ENCODE measurements at places on chromosomes 11 and 22.

DNA sequence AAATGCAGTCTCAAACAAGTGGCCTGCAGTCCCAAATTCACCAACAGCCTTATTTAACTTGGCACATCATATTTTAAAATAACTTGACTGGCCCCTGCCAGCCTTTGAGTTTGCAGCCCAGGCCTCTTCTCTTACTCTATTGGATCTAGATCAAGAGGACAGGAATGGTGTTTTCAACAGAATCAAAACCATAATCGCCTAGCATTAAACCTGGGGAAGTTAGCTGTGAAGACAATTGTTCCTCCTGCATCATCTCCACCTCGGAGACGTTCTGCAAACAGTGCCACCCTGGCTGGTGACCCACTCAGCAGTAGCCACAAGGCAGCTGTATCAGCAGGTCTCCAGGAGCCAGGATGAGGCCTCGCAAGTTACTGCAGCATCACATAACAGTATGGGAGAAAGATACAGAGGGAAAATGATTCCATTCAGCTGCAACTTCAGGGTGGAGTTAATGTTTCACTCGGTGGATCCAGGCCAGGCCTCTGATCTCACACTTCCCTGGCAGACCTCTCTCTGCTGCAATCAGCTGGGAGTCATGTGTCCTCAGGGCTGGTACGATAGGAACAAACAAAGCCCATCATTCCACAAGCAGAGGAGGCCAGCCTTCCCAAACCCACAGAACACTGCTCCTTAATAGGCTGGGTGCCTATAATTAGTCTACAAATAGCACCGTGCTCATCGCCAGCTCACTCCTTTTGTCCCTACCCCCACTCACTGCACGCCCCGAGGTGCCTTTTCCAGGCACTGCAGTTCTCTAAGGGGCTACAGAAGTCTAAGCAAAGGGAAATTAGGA, 18.6 kb upstream of the SCN2B start:
- DNase-seq, result peak; percentile 65

GRCh38 chr11:26827567-26828081, 105.8 kb upstream of the SLC5A12 start:
- DNase-seq, result no peak

- DNase-seq, result no peak
Measured at GRCh38 chr11:94521684-94522083, 9.4 kb downstream of the C11orf97 start.

DNA sequence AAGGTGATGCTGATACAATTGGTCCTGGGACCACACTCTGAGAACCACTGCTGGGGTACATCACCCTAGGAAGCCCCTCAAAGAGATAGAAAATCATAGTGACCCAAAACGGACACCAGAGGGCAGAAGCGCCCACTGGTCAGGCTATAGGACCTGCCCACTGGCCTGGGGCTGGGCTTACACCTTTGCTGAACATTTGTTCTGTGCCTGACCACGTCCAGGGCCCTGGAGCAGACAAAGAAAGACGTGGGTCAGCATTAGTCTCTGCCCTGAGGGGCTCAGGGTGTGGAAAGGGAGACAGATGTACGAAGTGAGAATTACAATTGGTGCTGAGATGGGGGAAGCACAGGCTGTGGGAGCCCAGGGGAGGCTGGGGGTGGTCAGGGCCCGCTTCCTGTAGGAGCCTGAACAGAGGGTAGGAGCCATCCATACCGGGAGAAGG, 14.4 kb upstream of the SERPINH1 start:
- DNase-seq, result no peak

- no peak for DNase-seq
Measured at GRCh38 chr22:36671404-36671803, 32.1 kb downstream of the CACNG2 start.

- DNase-seq, result no peak
Measured at GRCh38 chr11:61959678-61960077, 7.8 kb downstream of the FTH1 start.

GRCh38 chr11:12729941-12730340, 55.7 kb downstream of the TEAD1 start:
- DNase-seq, result no peak

GRCh38 chr22:44369293-44369661, 56.5 kb upstream of the SHISAL1 start:
- DNase-seq, result no peak

DNA sequence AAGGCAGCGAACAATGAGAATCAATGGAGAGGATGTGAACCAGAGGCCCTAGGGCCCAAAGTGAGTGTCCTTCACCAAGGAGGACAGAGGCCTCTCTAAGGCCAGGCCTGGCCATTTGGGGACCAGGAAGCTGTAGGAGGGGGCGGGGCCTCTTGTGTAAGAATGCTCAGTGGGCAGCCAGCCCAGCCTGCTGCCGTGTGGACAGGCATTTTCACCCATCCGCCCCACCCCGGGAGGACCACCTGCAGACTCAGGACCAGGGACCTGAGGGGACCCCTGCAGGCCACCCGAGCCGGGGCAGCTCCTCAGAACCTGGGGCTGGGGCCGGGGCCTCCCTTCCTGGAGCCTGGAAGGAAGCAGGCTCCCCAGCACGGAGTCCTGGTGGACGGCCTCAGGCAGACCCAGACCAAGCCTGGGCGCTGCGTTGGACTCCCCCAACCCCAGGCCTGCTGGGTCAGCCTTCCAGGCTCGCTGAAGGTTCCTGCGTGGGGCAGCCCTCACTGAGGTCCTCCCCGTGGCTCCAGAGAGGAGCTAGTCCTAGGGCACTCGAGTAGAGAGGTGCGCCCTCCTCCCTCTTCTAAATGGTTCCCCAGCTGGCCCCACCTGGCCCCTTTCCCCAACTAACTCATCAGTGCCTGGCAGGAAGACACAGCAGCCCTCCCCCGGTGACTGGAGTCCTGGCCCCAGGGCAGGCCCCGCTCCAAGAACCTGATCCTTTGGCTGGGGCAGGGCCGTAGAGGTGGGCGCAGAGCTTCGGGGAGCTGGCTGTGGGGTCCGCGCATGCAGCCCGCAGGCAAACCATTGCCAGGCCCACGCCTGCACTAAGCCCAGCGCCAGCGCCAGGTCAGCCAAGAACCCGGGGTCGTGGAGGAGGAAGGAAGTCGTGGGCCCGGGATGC, 1.5 kb upstream of the TRABD start:
- no peak for DNase-seq

DNA sequence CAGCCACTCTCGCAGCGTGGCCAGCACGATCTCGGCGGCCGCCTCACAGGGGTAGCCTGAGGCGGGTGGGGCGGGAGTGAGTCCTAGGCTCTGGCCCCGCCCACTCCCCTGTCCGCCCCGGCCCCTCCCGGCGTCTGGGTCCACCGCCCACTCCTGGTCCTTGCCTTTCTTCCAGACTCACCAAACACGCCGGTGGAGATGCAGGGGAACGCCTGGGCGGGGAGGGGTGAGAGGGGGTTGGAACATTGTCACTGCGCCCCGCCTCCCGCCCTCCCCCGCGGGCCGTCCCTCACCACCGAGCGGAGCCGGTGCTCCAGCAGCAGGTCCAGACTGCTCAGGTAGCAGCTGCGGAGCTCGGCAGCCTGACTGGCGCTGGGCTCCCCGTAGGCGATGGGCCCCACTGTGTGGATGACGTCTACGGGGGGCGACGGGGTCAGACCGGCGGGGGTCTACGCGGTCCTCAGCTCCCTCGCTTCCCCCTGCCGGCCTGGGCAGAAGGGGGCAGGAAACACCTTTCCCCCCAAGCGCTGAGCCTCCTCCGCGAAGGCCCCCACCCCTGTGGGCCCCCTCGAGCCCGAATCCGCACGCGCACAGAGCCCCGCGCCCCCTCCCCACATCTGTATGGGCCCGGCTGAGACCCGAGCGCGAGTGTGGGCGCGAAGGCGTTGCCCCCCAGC, 13.2 kb downstream of the OTUB1 start:
- DNase-seq, result no peak

DNA sequence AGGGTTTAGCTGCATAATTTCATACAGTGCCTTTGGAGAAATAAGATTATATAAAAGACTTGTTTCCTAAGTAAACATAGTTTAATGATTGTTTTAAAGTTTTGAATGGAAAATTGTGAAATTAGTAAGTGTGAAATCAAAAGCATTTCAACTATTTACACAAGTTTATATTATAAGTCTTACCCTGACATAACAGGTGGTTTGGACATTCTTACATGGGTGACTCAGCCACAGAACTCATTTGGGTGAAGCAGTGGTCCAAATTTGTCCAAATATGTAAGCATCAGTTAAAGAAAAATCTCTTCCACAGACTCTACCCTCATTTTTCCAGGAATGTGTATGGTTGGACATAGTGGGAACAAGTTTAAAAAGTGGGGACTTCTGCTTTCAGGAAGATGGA, 68.0 kb downstream of the USP47 start:
- DNase-seq, result no peak

DNA sequence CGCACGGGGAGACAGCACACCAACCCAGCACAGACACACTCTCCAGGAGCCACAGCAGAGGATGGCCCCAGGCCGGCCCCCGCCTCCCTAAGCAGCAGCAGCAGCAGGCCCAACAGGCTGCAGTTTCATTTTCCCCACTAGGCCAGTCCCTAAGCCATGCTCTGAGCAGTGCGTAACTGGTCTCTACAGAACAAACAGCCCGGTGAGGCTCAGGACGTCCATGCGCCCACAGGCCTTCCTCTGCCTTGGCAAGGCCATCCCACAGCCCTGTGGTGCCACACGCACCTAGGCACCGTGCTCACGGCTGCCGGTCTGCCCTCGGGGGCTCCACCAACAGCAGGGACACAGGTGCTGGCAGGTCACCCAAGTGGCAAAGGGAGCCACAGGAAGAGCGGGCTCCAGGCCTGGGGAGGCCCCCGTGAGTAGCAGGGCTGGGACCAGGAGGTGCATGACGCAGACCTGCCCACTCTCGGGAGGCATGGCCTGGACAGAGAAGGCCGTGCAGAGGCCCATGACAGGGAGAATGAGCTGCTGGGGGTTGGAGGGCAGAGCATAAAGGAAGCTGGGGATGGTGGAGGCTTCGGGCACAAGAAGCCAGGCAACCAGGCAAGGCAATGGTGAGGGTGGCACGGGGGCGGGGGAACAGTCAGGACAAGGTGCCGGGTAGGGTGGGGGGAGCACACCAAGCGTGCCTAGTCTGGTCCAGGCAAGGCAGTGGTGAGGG, 1.4 kb upstream of the MOB2 start:
- DNase-seq, result no peak

- DNase-seq, result no peak
Measured at GRCh38 chr11:29490938-29491337, 525.9 kb downstream of the KCNA4 start.

- no peak for DNase-seq
Measured at GRCh38 chr11:88297863-88298262, 39.7 kb downstream of the CTSC start.

GRCh38 chr11:35144136-35144741, 5.3 kb downstream of the CD44 start:
- peak; percentile 33 for DNase-seq

GRCh38 chr11:27115051-27115650, 74.5 kb downstream of the BBOX1 start:
- no peak for DNase-seq

- DNase-seq, result no peak
Measured at GRCh38 chr11:113533425-113533698, 58.2 kb upstream of the DRD2 start.

- DNase-seq, result peak; percentile 14
Measured at GRCh38 chr11:129695571-129696308, 119.9 kb upstream of the TMEM45B start.

- no peak for DNase-seq
Measured at GRCh38 chr11:95335989-95336388, 105.0 kb upstream of the SESN3 start.

DNA sequence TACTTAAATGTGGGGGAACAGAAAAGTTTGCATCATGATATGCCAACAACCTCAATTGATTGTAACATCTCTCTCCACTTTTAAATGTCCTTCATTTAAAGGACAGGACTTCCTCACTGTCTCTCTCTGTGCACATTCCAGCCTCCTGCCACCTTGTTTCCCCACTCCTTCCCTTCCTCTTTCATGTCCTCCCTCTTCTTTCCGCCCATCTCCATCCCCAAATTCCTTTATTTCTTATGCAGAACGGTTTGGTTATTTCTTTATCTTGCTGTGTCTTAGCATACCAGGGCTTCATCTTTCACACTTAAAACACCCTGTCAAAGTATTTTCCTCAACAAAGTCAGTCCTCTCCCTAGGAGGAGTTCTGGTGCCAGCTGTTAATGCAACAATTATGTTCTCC, 293.8 kb downstream of the NXPE2 start:
- no peak for DNase-seq

- no peak for DNase-seq
Measured at GRCh38 chr11:2818021-2818420, 67.6 kb downstream of the CDKN1C start.

GRCh38 chr11:17702876-17703275, 16.5 kb upstream of the MYOD1 start:
- DNase-seq, result no peak

DNA sequence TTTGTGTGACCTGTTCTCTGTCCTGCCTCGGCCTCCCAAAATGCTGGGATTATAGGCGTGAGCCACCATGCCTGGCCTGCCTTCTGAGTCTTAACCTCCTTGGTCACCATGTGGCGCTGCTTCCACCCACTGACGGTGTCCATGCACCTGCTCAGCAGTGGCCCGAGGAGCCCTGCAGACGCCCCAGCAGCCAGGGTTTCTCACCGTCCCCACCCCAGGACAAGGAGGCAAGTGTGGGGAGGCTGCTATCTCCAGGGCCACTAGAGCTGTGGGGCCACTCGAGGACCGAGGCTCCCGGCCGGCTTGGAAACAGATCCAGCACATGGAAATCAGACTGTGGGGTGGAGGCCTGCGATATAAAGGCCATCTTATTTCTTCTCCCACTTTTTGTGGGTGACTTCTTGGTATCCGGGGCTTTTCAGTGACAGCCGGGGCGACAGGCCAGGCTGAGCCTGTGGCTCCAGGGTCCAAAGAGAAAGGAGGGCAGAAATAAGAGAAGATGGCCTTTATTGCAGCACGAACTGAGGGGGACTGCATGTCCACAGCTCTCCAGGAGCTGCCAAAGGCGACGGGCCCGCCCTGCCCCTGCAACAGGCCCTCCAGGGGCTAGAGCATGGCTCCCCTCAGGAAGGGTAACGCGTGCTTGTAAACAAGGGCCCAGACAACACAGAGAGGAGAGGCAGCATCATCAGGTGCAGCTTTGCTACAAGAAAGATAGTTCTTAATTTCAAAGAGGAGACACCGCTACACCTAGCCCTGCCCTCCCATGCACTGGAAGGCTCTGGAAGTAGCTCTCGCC, 15.0 kb downstream of the TSPO start:
- DNase-seq, result no peak

- DNase-seq, result no peak
Measured at GRCh38 chr11:124749912-124750311, 2.1 kb downstream of the VSIG2 start.

GRCh38 chr11:62171261-62171723, 18.7 kb upstream of the SCGB1D1 start:
- DNase-seq, result peak; percentile 57
